ENCODE measurements at places on chromosomes 2 and 18.

GRCh38 chr2:172182624-172183023 lies 79.9 kb upstream of the DLX2 start:
- no peak for DNase-seq

- DNase-seq = no peak
Observed at GRCh38 chr2:149687052-149687427, 99.5 kb upstream of the MMADHC start.

GRCh38 chr2:29482867-29483266 lies 367.7 kb downstream of the CLIP4 start:
- DNase-seq = no peak

- DNase-seq = no peak
Observed at GRCh38 chr2:15334644-15335326, 226.3 kb downstream of the NBAS start.

- no peak for DNase-seq
Observed at GRCh38 chr2:173254659-173255058, 100.0 kb upstream of the CDCA7 start.

DNA sequence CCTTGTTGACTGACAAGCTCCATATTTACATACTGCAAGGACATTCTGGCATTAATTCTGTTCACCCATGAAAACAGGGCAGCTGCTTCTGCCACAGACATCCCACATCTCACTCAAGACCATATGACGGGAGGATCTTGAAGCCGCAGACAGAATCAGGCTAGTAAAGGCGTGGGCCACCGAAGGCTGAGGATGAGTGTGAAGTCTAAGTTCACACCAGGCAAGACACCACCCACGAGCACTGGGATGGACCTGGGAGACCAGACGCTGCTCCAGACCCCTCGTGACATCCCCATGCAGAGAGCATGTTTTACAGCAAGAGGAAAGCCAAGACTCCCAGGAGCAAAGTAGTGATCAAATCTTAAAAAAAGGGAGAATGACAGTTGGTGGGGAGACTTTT lies 3.2 kb downstream of the FHL2 start:
- no peak for DNase-seq

DNA sequence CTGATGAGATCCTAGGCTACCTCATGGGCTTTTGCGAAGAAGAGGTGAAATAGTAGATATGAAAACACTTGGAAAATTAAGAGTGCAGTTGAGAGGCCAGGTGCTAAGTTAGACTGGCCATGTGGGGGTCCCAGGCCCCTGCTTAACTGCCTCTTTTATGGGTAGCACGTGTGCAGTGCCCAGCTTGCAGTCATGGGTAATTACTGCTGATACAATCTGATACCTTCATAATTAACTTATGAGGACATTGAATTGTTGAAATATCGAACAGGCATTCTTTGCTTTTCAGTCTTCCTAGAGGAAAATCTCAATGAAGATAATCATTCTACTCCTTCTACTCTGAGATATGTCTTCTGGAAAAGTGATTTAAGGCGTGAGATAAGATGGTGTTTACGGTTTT lies 11.6 kb downstream of the TRAF3IP1 start:
- no peak for DNase-seq

GRCh38 chr2:67936969-67937368 lies 125.8 kb downstream of the C1D start:
- DNase-seq = no peak

GRCh38 chr2:28352610-28353195 lies 40.0 kb upstream of the FOSL2 start:
- DNase-seq = no peak
